Esophagus squamous epithelium (tissue), 5 donors: ENCODE measurements at places on chromosomes 3 and 15.

DNA sequence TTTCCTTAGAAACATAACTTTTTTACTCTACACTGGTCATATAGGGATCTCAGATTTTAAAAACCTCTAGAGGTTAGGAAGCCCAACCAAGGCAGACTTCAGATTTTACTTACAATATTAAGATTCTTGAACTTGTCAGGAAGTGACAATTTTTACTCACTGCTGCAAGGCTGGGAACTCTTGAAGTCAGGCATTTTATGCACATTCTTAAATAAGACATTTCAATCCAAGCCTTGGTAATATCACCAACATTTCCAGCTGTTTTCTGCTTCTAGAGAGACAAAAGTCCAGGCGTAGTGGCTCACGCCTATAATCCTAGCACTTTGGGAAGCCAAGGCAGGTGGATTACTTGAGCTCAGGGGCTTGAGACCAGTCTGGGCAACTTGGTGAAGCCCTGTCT, 33.6 kb upstream of the UBP1 start:
- no peak for DNase-seq

DNA sequence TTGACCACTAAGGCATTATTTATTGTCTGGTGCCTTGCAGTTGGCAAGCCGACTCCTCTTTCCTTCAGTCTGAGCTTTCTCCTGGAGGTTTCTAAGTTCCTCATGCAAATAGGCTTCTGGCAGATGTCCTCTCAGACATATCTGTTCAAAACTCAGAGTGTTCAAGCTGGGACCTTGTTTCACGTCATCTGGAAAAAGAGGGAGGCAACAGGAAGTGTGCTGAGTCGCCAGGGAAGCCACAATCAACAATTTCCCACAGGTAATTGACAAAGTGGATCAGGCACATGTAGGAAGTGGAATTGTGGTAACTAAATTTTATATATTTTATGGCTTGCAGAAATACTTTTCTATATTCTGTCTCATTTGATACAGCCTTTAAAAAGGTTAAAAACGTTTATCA, 14.6 kb downstream of the SCG5 start:
- no peak for DNase-seq

DNA sequence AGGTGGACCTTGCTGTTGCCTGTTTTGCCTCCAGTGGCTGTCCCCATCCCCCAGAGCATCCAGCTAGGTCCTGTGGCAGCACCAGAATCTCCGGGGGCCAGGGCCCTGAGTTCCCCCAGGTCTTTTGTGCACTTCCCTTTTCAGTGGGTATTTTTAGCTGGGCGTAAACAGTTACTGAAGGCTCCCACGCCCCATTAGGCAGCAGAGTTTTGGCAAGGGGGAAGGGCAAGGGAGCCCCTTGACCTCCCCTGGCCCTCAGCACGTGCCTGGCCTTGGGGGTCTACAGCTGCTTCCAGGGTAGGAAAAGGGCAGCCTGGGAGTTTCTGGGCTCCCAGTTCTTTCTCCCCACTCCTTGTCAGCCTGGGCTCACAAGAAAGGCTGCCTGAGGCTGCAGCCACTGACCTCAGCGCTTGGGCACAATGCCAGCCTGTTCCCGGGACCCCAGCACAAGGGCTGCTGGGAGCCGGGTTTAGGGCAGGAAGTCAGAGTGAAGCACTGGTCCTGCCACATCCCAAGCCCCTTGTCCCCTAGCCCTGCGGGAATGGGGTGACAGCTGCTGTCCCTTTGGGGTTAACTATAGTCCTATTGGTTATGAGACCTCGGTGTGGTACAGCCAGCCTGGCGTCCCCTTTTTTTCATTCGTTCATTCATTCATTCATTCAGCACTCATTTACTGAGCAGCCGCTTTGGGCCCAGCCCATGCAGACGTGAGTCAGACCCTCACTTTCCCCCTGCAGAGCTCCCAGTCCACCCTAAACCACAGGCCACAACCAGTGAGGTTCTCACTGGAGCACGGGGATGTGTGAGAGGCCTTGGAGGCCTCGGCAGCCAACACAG, 8.4 kb downstream of the CSK start:
- DNase-seq = no peak

DNA sequence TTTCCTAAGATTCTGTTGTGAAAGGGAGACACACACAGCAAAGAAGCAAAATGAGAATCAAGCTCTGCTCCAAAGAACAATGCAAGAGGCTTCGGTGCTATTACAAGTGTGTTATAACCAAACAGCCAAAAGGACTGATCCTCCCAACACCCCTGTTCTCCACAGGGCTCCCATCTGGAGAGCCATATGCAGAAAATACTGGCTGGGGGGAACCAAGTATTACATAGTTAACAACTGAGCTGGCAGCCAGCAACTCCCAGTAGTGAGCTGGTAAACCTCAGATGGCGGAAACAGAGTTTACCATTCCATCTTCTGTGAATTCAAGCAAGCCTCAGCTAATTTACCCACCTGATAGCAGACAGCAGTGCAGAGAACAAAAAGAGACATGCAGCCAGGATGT, 156.4 kb downstream of the NTRK3 start:
- no peak for DNase-seq

GRCh38 chr15:80599359-80599758, 95.8 kb upstream of the ABHD17C start:
- no peak for DNase-seq
